NCI-H187 treated with DMSO at 0.1 percent for 48 hours (cell line): ENCODE measurements at places on chromosomes 7 and 10.

DNA sequence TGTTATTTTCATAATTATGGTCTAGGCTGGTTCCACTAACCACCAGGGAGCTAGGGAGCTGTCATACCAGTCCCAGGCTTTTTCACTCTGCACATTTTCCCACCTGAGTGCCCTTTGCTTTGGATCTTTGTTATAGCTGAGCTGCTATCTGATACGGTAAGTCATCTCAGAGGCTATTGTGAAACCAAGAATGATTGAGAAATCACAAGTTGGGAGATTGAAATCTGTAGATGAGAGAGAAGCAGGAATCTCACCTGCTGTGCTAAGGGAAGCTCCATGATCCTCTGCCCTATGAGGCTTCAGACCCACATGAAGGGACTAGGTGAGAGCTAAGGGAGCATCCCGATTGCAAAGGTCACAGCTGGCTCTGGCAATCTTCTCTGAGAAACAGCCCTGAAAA lies 307.8 kb downstream of the REEP3 start:
- DNase-seq: no peak

DNA sequence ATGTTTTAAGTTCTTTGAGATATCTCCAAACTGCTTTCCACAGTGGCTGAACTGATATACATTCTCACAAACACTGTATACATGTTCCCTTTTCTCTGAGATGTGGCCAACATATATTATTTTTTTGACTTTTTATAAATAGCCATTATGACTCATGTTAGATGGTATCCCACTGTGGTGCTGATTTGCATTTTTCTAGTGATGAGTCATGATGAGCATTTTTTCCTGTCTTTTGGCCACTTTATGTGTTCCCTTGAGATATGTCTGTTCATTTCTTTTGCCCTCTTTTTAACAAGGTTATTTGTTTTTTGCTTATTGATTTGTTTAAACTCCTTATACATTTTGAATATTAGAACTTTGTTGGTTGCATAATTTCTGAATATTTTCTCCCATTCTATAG lies 1055.1 kb downstream of the NXPH1 start:
- no peak for DNase-seq

DNA sequence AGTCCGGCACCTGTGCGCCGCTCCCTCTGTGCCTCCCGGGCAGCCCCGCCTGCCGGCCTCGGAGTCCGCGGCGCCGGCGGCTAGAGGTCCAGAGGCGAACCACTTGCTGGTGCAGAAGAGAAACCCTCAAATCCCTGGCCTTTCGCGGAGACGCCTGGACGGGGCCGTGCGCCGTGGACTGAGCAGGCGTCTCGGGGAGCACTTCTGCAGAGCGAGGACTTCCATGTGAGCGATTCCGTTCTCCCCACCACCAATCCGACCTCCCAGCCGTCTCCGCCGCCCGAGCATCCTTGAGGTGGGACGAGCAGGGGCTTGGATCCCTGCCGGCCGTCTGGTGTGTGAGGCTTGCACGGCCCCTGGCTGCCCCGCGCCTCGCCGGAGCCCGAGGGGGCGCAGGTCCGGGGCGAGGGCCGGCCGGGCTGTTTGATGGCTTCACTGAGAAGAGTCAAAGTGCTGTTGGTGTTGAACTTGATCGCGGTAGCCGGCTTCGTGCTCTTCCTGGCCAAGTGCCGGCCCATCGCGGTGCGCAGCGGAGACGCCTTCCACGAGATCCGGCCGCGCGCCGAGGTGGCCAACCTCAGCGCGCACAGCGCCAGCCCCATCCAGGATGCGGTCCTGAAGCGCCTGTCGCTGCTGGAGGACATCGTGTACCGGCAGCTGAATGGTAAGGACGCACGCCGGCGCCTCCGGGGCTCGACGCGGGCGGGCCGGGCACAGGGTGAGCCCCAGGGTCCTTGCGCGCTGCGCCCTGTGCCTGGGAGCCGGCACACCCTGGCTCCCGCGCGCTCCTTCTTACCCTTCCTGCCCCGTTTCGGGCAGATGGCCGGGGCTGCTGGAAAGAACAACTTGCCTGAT lies 660 bp downstream of the GALNT17 start:
- DNase-seq: no peak

DNA sequence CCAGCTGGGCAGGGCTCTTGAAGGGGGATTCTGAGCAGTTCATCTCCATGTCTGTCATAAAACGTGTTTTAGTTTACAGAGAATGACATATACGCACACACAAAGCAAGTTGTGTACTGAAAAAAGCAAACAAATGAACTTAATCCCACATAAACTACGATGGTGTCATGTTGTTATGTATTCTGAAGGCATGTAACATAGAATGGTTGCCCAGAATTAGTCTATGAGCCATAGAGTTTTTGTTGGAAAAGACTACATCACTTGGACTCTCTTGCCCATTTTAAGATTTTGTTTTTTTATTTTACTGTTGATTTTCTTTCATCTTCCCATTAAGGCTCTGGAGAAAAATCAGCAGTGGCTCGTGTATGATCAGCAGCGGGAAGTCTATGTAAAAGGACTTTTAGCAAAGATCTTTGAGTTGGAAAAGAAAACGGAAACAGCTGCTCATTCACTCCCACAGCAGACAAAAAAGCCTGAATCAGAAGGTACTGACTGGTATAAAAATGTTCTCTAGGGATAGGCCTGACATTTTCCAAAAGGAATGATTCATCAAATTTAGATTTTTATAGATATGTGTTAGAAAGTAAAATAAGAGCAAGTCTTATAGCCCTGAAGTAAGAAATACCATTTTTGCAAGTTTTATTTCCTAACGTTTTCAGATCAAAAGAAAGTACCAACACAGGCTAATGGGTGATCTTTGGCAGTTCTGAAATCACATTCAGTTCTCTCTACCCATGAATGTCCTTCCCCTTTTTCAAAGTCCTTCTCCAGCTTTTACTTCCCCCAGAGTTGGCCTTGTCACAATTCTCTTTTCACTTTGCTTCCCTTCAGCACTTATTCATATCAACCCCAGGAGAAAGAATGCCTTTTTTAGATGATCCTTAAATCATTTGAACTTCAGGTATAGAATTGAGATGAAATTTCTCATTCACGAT lies 18.9 kb downstream of the CEP55 start:
- no peak for DNase-seq

GRCh38 chr10:35821339-35821911 lies 179.3 kb upstream of the FZD8 start:
- no peak for DNase-seq

- DNase-seq: no peak
These were observed 17.1 kb upstream of the HTR5A start for GRCh38 chr7:155053002-155053401.

GRCh38 chr10:88831709-88832108 lies 19.9 kb downstream of the ANKRD22 start:
- no peak for DNase-seq

GRCh38 chr7:24751484-24751883 lies 5.8 kb downstream of the GSDME start:
- DNase-seq: no peak
